Stimulated activated naive CD8-positive, alpha-beta T cell treated with anti-CD3 and anti-CD28 coated beads, Interleukin-15, amount 100 ng/mL, for 72 hours (primary cell): ENCODE measurements at places on chromosomes 7 and 10.

DNA sequence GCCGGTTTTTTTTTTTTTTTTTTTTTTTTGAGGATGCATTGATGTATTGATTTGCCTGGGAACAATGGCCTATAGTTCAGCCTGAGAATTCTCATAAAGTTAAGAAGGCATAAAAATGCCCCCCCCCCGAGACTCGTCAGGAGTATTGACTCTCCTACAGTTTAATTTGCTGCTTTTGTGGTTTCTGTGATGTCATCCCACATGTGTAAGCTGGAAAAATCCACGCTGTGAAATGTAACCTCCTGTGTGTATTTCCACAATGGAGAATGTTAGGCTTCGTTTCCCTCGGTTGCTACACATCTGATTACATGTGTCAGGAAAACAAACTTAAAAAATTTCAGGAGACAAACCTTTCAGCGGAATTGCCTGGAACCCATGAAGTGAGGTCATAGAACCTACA, 117.9 kb downstream of the FANK1 start:
- no peak for DNase-seq

DNA sequence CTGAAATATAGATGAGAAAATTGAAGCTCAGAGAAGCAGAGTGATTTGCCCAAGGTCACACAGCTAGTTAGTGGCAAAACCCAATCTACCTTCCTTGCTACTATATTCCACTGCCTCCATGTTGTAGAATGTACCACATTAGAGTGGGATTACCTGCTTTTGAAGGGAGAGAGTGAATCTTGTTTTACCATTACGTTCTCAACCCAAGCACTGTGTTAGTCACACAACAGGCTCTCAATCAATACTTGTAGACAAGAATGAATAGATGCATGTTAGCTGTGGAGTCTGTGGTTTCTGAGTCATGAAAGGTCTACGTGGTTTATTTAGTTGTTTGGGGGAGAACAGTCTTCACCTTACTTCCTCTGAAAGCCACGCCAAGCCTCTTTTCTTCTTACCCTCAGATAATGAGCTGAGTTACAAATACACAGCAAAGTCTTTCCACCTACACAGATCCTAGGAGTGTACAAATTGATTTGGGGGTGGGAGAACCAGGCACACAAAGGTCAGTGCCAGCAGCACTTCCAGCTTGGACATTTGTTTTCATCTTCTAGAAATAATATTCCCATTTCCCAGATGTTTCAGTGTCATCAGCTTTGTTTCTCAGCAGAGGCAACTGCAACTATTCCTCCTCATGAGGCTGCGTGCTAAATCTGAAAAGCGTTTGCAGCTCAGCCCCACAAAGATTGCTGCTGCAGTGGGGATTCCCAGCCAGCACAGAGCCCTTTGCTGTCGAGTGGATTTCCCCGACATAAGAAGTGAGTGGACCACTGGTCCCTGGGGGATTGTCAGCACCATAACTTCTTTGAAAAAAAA, 71.5 kb upstream of the ADO start:
- peak; percentile 74 for DNase-seq

GRCh38 chr10:6411436-6411835, 168.6 kb downstream of the PRKCQ start:
- no peak for DNase-seq

DNA sequence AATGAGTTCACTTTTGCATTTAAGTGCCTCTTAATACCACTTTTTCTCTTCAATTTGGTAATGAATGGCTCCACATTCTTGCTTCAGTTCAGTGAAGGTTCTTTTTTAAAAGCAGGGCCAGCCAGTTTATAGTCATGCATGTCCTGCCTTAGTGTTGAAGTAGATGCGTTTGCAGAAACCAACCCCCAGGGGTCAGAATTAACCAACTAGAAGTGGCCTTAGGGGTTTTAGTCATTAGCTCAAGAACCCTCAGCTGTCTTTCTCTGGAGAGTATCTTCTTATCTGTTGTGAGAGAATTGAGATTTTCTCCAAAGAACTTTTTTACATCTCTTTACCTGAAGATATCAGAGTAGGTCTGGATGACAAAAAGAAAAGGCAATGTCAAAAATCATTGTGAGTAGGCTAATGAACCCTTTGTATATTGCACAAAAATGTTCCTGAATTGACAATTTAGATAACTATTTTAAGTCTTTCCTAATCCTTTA, 82.2 kb downstream of the PIK3CG start:
- DNase-seq = peak; percentile 5

- no peak for DNase-seq
Measured at GRCh38 chr7:158312789-158313188, 274.8 kb downstream of the PTPRN2 start.

DNA sequence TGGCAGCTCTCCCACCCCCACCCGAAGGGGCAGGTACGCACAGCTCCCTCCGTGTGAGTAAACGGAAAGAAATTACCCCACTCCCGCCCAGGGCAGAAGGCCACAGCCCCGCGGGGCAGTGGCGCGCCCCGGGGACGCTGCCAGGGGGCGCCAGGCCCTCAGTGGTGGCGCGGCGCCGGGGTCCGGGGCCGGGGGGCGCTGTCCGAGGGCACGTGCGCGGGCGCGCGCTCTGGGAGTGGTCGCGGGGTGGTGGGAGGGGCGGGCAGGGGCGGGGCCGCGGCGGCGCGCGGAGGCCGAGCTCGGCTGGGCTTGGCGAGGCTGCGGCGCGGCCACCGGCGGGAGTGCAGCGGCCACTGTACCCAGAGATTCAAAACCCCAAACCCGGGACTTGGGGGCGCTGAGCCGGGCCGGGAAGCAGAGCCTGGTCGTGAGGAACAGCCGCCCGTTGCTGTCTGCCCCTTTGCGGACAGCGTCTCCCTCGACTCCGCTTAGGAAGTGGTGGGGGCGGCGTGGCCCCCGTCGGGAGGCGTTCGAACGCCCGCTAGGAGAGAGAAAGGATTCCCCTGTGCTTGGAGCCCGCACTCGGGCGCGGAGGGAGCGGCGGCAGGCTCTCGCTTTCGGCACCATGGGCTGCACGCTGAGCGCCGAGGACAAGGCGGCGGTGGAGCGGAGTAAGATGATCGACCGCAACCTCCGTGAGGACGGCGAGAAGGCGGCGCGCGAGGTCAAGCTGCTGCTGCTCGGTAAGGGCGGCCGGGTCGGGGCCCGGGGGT, at the start of gene GNAI1:
Gene GNAI1 (plus strand): TSS at position 296 of the 773 bp plus-strand sequence. CDS start 330 bp downstream, at position 626.
- peak; percentile 57 for DNase-seq

DNA sequence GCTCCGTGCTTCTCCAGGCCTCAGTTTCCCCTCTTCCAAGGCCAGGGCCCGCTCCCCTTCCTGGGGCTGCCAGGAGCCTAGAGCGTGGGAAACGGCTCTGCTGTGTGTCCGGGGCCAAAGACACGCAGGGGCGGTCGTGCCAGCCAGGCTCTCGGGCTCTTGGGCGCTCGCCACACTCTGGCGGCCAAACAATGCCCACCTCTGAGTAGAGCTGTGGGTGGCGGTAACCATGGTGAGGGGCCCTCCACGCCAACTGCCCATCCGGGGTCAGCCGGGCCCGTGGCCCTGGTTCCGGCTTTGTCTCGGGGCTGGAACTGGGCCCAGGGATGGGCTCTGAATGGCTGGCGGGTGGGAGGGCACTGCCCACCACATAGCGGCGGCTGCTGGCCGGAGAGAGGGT, 16.0 kb downstream of the GRIFIN start:
- no peak for DNase-seq
